ENCODE measurements at places on chromosomes 7 and 10. TPM values are rescaled to one million over a fixed set of nuclear protein-coding genes. Genes with fewer than 3 reads are reported as not detected.

GRCh38 chr7:18762189-18762588 lies 266.6 kb downstream of the HDAC9 start:
- no peaks in the 10 kb centered on the region for H3K4me1 ChIP-seq
- H3K27me3 ChIP-seq, result no peaks in the 10 kb centered on the region
- H3K4me3 ChIP-seq, result no peak overlapping the region

DNA sequence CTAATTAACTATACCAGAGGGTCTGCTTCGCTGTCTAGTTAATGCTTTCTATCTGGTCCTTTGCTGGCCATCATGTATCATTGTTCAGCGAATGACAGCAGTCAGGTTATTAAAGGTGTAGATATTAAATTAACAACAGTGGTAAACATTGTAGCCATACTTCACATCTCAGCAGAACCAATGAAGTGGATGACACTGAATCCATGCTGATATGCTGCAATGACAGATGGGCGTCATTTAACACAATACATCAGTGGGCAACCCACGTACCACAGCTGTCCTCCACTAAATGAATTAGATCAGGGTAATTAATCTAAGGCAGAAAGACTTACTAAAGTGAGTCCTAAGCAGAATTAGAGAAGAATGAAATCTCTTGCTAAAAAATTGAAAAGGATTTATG lies 767.2 kb downstream of the NXPH1 start:
- no peaks in the 10 kb centered on the region for H3K4me1 ChIP-seq
- H3K36me3 ChIP-seq, result no peaks in the 10 kb centered on the region
- DNase-seq, result no peak
- H3K27me3 ChIP-seq, result no peaks in the 10 kb centered on the region

DNA sequence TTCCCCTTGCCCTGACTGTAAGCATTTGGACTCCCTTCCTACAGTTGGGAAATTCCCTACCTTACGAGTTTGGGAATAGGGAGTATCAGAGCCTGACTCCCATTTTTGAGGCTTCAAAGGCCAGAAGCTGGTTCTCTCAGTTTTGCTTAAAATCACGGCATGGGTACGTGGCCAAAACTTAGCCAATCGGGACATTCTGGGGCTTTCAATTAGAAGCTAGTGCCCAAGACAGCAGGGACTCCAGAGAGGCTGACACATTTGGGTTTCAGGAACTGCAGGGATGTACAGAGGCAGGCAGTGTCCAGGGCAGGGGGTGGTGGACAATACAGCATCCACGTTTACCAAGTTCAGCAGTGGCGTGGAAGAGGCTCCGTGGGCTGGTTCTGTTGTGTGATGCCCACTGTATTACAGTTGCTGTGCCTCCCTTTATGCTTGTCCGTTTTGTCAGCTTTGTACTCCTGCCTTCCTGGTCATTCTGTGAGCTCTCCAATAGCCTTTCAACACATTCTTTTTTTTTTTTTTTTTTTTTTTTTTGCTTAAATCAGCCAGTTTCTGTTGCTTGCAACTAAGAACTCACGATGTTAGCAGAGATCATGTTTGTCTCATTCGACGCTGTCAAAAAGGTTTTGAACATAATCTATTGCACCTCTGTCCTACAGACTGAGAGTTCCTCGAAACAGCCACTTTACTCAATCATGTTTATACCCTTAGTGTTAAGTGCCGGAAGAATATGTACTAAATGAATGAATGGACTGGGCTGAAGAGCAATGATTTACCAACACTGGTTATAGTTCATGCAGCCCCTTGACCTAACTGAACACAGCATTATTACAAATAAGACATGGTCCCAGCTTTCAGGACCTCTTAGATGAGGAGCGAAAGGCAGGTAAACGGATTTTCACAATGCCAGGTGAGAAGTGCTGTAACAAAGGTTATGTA lies 1.1 kb downstream of the GGCT start:
- peaks cover 53% of the 10 kb centered on the region for H3K4me1 ChIP-seq
- H3K27me3 ChIP-seq, result no peaks in the 10 kb centered on the region
- H3K27ac ChIP-seq, result peak overlapping the region; percentile 68
- peaks cover 31% of the 10 kb centered on the region for H3K36me3 ChIP-seq
- no peak for DNase-seq

GRCh38 chr10:119447823-119448546 lies 94.5 kb downstream of the RGS10 start:
- H3K27ac ChIP-seq, result no peak overlapping the region
- DNase-seq, result no peak
- no peak overlapping the region for H3K4me3 ChIP-seq
- H3K27me3 ChIP-seq, result no peaks in the 10 kb centered on the region
- H3K36me3 ChIP-seq, result peaks cover 15% of the 10 kb centered on the region

GRCh38 chr7:70486977-70487376 lies 645.0 kb upstream of the GALNT17 start:
- DNase-seq, result no peak
- no peaks in the 10 kb centered on the region for H3K36me3 ChIP-seq
- H3K4me1 ChIP-seq, result no peaks in the 10 kb centered on the region
- no peaks in the 10 kb centered on the region for H3K27me3 ChIP-seq
- H3K27ac ChIP-seq, result no peak overlapping the region

GRCh38 chr7:150876817-150877526 lies 24.7 kb downstream of the AOC1 start:
- no peaks in the 10 kb centered on the region for H3K4me1 ChIP-seq
- H3K27ac ChIP-seq, result no peak overlapping the region
- H3K36me3 ChIP-seq, result peaks cover 1% of the 10 kb centered on the region
- DNase-seq, result no peak
- no peak overlapping the region for H3K4me3 ChIP-seq

DNA sequence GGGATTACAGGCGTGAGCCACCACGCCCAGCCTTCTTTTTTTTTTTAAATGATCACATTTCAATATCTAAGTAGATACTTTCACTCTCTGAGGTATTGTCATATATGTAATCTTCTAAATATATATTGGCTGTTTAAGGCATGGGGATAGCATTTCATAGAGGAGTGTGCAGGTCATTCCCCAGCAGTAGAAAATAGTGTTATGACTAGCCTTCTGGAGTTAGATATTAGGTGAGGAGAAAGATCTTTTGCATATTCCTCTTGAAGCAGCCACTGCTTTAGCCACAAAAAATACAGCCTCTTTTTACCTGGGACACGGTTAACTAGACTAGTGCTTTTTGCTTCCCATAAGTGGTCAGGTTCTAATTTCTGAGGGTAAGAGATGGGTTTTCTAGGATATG lies 28.9 kb downstream of the ADD3 start:
- H3K36me3 ChIP-seq, result peaks cover 3% of the 10 kb centered on the region
- no peak overlapping the region for H3K27ac ChIP-seq
- H3K4me3 ChIP-seq, result no peak overlapping the region
- peaks cover 63% of the 10 kb centered on the region for H3K4me1 ChIP-seq
- no peaks in the 10 kb centered on the region for H3K27me3 ChIP-seq

DNA sequence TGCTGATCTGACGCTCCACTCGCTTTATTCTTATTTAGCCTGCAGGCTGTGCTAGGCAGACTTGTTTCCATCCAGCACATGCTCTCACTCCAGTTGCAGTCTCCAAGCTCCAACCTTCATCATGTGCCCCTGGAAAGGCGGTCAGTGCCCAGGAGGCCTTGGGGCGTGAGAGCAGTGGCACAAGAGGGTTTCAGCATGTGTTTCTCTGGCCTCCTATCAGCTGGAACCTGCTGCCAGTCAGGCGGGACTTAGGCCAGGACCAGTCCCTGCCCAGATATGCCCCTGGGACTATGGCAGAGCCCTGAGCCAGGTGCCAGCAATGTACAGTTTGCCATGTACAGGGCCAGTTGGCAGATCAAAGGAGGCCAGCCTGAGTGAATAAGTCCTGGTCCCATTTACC lies 330.2 kb upstream of the FZD1 start:
- peaks cover 4% of the 10 kb centered on the region for H3K4me1 ChIP-seq
- no peak overlapping the region for H3K4me3 ChIP-seq
- DNase-seq, result no peak
- no peaks in the 10 kb centered on the region for H3K27me3 ChIP-seq
- no peaks in the 10 kb centered on the region for H3K36me3 ChIP-seq
- H3K27ac ChIP-seq, result no peak overlapping the region

- no peaks in the 10 kb centered on the region for H3K36me3 ChIP-seq
- no peaks in the 10 kb centered on the region for H3K4me1 ChIP-seq
- DNase-seq, result no peak
- H3K27ac ChIP-seq, result no peak overlapping the region
Measured at GRCh38 chr7:79658304-79658703, 204.8 kb upstream of the MAGI2 start.

DNA sequence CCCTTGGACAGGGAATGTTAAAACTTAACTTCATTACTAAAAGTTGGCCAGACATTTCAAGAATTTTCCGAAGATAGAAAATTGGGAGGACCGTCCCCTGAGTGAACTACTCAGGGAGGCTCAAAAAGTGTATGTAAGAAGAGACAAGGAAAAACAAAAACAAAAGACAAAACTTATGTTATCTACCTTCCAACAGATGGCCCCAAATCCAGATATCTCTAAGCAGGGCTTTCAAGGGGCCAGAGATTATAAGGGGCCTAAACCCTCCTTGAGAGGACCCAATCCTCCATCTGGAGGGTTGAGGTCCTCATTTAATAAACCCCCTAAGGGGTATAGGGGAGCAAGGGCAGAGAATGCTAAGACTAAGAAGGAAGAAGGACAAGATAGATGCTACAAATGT lies 203.6 kb downstream of the SH2D4B start:
- DNase-seq, result no peak
- H3K4me1 ChIP-seq, result no peaks in the 10 kb centered on the region
- no peak overlapping the region for H3K27ac ChIP-seq
- H3K4me3 ChIP-seq, result no peak overlapping the region
- H3K27me3 ChIP-seq, result peaks cover 3% of the 10 kb centered on the region

DNA sequence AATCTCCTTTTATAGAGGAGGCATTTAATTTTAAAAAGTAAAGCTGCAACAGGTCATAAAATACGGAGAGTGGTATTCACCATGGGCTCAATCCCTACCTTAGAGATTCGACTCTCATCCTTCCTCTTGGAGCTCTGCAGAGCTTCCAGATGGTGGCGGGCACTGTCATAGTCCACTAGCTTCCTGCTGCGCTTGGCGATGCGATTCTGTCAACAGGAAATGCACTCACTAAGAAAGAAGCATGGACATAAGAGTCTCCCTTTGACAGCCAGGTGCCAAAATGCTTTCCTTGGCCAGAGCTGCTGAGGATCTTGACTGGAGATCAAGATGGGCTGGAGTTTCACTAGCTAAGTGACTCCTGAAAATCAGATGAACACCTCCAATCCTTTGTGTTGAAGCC lies 154.4 kb downstream of the AMPH start:
- H3K27me3 ChIP-seq, result peaks cover 2% of the 10 kb centered on the region
- H3K4me1 ChIP-seq, result no peaks in the 10 kb centered on the region
- no peak for DNase-seq
- H3K4me3 ChIP-seq, result no peak overlapping the region
- no peaks in the 10 kb centered on the region for H3K36me3 ChIP-seq

DNA sequence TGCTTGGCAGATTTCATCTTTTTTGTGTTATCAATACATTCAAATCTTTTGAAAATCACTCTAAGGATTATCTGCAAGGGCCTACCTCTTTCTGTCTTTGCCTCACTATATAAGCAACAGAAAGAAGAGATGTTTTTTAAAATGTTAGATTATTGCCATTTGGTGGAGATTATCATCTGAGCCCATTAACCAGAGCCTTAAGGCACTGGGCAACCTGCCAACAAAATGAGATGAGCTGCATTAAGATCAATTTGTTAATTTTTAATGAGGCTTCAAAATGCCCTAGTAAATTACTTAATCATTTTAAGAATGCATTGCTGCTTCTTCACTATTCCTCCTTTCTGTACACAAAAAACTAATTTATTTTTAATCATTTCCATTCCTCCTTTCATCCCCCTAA lies 314.1 kb downstream of the SNX13 start:
- H3K27ac ChIP-seq, result no peak overlapping the region
- no peak for DNase-seq
- no peak overlapping the region for H3K4me3 ChIP-seq
- H3K27me3 ChIP-seq, result no peaks in the 10 kb centered on the region
- H3K36me3 ChIP-seq, result no peaks in the 10 kb centered on the region

DNA sequence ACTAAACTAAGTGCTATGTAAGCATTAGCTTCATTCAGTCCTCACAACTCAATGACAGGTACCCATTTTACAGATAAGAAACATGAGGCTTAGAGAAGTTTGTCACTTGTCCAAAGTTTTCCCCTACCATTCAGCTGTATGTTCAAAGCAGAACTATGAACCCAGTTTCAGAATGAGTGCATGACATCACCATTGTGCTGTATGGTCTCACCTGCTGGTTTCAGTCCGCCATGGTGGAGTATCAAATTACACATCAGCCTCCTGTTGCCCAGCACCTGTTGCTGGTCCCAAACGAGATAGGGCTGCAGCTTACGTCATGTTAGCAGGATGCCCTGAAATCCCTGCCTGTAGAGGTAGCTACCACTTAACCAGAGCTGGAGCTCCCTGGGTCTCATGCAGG lies 95.0 kb downstream of the DYNC1I1 start:
- H3K4me1 ChIP-seq, result no peaks in the 10 kb centered on the region
- no peak overlapping the region for H3K27ac ChIP-seq
- H3K4me3 ChIP-seq, result no peak overlapping the region
- no peaks in the 10 kb centered on the region for H3K27me3 ChIP-seq
- H3K36me3 ChIP-seq, result no peaks in the 10 kb centered on the region

GRCh38 chr7:85630904-85631600 lies 444.2 kb upstream of the SEMA3D start:
- DNase-seq, result no peak
- H3K27me3 ChIP-seq, result no peaks in the 10 kb centered on the region
- no peaks in the 10 kb centered on the region for H3K4me1 ChIP-seq

DNA sequence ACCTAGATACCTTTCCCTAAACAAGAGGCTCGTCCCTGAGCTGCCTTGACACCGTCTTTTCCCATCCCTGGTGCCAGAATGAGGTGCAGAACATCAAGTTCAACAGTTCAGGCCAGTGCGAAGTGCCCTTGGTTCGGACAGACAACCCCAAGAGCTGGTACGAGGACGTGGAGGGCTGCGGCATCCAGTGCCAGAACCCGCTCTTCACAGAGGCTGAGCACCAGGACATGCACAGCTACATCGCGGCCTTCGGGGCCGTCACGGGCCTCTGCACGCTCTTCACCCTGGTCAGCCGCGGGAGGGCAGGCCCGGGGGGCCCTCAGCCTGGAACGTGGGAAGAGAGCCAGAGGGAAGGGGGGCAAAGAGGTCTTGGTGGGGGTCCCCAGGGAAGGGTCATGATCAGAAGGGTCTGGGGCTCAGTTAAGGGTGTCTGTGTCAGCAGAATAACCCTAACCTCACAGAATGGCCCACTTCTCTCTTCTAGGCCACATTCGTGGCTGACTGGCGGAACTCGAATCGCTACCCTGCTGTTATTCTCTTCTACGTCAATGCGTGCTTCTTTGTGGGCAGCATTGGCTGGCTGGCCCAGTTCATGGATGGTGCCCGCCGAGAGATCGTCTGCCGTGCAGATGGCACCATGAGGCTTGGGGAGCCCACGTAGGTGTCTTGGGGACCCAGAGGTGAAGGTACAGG lies 16.8 kb downstream of the SMO start:
- H3K36me3 ChIP-seq, result no peaks in the 10 kb centered on the region
- H3K4me3 ChIP-seq, result no peak overlapping the region
- no peaks in the 10 kb centered on the region for H3K4me1 ChIP-seq
- no peak for DNase-seq
- no peak overlapping the region for H3K27ac ChIP-seq
- peaks cover 5% of the 10 kb centered on the region for H3K27me3 ChIP-seq

GRCh38 chr7:118352867-118353453 lies 128.5 kb downstream of the ANKRD7 start:
- H3K4me1 ChIP-seq, result no peaks in the 10 kb centered on the region
- no peak overlapping the region for H3K4me3 ChIP-seq
- no peak overlapping the region for H3K27ac ChIP-seq
- peaks cover 3% of the 10 kb centered on the region for H3K27me3 ChIP-seq
- no peak for DNase-seq
- no peaks in the 10 kb centered on the region for H3K36me3 ChIP-seq

The TLX1 gene
- not detected for total RNA-seq

The GRM3 gene
- not detected for total RNA-seq

The GIMAP8 gene
- total RNA-seq, result 9.4 TPM

The HMX2 gene
- total RNA-seq, result not detected

The EN2 gene
- total RNA-seq, result not detected

The ANK3 gene
- total RNA-seq, result 27.9 TPM

The TFR2 gene
- 15.0 TPM for total RNA-seq

The EPHB6 gene
- 5.6 TPM for total RNA-seq

All from activated T-helper 1 cell treated with anti-CD3 and anti-CD28 coated beads, Interleukin-12 subunit alpha, Interleukin-12 subunit beta, Interleukin-2, Interleukin-4 antibody, amounts not matched to agents 30 ng/mL and 10 ng/mL and 1 ng/mL, durations not matched to agents 14 hours and 24 hours and 36 hours (primary cell).